ENCODE measurements at places on chromosomes 2 and 18.

- no peak for DNase-seq
Observed at GRCh38 chr2:36044411-36044810, 311.2 kb upstream of the CRIM1 start.

DNA sequence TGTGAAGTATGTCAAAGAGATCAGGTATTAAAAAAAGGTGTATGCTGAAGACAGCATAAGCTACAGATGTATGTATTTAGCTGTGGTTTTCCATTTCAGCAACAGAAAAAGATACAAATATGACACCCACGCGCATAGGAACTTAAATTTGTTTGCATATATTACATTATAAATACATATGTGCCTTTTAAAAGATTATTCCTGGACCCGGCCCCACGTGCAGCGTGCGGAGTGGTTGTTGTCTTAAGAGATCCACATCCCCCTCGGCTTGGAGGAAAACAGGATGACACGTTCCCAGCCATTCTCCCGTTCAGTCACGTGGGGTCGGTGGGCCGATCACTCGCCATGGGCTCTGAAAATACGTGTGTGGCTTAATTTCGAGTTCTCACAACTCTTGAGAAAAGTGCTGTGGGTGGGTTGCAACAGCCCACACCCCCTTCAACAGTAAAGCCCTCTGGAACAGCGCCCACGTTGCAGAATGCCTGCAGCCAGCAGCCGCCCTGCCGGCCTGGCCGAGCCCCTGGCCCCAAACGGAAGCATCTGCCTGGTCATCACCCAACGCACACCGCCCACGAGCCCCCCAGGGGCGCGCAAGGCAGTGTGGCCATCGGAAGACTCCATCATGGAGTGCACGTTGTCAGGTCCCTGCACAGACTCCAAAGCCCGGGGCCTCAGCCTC is 18.6 kb upstream of the KCNG2 start:
- DNase-seq = no peak

DNA sequence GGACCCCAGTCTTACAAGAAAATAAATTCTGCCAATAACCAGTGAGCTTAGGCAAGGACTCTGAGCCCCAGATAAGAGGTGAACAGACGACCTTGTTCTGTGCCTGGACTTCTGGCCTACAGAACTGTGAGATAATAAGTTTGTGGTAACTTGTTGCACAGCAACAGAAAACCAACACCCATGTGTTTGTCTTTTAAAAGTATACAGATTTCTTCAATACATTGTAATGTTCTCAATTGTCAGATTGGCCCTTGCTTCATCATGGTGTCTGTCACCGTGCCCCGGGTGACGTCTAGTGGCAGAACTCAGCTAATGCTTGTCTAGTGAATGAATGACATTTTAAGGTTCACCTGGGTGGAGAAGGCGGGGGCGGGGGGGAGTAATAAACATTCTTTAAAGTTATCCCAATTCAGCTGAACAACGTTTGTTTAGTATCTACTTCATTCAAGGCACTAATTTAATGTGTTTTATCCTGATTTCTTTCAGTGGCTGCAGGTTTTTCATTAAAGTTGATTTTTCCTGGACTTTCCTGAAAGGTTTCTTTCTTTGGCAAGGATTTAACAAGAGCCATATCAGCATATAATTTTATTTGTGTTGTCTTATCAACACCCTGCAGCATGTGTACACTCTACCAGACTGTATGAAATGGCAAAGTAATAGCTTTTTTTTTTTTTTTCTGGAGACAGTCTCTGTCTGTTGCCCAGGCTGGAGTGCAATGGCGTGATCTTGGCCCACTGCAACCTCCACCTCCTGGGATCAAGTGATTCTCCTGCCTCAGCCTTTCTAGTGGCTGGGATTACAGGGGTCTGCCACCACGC is 123.8 kb upstream of the DLX2 start:
- no peak for DNase-seq

DNA sequence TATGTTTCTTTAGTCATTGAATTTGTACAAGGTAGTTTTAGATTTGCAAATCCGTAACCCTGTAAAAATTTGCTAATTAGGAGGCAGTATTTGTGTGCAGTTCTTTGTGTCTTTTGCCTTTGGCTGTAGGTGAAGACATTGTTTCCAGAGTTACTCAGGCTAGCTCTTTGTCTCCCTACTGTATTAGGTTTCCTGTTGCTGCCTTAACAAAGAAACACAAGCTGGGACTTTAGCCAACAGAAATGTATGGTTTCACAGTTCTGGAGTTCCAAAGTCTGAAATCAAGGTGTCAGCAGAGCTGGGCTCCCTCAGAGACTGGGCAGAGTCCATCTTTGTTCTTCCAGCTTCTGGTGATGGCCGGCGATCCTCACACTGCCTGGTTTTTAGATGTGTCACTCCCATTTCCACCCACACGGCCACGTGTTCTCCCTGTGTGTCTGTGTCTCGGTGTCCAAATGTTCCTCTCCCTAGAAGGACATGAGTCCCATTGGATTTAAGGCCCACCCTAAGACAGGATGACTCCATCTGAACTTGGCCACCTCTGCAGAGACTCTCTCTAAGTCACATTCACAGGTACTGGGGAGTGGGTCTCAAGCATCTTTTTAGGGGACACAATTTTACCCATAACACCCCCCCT is 309.7 kb downstream of the GALR1 start:
- DNase-seq = no peak

GRCh38 chr18:75057169-75057960 is 151.6 kb downstream of the PTGR3 start:
- no peak for DNase-seq

- DNase-seq = no peak
Observed at GRCh38 chr2:141038341-141038740, 1092.5 kb downstream of the LRP1B start.

DNA sequence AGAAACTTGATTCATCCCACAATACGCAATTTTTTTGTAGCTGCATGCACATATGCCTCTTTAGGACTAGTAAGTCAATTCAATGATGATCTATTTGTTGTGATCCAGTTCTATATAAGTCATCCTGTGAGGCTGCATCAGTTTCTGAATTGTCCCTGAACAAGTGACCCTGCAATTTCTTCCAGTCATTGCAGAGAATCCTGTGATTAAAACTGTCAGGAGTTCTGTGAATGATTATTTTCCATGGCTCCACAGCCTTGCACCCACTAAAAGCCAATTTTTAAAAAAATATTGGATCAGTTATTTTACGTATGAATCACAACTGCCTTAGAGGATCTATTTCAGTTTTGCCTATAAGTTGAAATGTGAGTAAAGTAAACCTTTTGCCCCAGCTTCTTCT is 1585.0 kb upstream of the ACVR2A start:
- DNase-seq = no peak

DNA sequence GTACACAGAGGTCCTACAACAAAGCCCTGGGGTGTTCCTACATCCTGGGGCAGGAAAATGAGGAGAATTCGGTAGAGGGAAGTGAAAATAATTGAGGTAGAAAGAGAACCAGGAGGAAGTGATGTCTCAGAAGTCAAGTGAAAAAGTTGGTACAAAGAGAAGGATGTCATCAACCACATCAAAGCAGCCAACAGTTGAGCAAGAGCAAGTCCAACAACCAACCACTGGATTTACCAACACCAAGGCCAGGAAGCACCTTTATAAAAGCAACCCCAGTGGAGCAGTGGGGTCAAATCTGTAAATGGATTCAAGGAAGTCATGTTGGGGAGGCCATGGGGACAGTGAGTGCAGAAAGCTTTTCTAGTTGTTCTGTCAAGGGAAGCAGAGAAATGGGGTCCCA is 360.4 kb downstream of the ZNF516 start:
- DNase-seq = no peak

DNA sequence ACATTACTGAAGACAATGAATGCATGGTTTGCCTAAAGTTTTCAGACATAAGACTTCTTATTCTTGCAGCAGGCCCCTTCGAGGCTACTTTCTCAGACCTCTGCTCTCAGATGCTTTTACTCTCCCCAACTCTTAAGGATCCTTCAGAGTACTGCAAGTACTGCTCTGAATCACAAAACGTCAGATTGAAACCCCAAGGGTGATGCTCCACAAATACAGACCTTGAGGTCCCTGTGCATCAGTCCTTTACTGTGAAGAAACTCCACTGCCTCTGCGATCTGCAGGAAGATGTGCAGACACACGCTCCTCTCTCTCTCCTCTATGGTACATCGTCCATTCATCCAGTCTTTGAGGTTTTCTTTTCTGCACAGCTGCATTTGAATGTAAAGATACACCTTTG is 52.8 kb downstream of the EIF2AK3 start:
- no peak for DNase-seq

GRCh38 chr18:48787203-48788151 is 163.3 kb downstream of the SMAD7 start:
- DNase-seq = no peak

- no peak for DNase-seq
Observed at GRCh38 chr2:96866986-96867755, 2.7 kb downstream of the SEMA4C start.

DNA sequence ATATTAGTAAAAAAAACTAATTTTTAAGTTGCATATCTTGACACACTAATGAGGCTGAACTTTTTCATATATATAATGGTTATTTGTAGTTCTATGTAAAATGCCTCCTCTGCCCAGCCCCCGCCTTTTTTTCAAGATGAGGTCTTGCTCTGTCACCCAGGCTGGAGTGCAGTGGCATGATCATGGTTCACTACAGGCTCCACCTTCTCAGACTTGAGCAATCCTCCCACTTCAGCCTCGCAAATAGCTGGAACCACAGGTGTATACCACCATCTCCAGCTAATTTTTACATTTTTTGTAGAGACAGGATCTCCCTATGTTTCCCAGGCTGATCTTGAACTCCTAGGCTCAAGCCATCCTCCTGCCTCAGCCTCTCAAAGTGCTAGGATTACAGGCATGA is 24.3 kb downstream of the ATF2 start:
- DNase-seq = no peak

DNA sequence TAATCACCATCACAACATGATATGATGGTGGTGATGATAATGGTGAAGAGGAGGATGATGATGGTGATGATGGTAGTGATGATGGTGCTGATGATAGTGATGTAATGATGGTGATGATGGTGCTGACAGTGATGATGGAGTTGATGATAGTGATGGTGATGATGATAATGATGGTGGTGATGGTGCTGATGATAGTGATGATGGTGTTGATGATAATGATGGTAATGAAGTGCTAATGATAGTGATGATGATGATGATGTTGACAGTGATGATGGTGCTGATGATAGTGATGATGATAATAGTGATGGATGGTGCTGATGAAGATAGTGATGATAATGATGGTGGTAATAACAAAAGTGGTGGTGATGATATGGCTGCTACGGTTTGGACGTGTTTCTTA is 4.4 kb upstream of the GPR148 start:
- no peak for DNase-seq

DNA sequence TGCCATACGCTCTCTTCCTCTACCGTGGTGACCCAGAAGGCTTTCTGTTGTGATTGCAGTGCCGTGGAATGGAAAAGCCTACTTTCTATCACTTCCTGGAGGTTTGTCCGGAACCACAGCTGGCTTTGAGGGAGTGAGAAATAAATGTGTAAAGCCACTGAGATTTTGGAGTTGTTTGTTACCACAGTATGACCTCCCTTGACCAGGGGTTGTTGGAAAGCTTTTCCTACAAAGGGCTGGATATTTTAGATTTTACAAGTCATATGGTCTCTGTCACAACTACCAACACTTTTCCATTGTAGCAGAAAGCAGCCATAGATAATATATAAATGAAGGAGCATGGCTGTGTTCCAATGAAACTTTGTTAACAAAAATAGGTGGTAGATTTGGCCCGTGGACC is 70.3 kb downstream of the VAPA start:
- DNase-seq = no peak

- no peak for DNase-seq
Observed at GRCh38 chr2:172995323-172996244, 80.1 kb upstream of the MAP3K20 start.

GRCh38 chr2:215409331-215410127 is 26.3 kb downstream of the FN1 start:
- no peak for DNase-seq

- DNase-seq = no peak
Observed at GRCh38 chr2:180778291-180778690, 202.1 kb upstream of the UBE2E3 start.

GRCh38 chr2:28387082-28387960 is 5.3 kb upstream of the FOSL2 start:
- DNase-seq = no peak
